ENCODE measurements at places on chromosomes 7 and 10.

- DNase-seq, result no peak
Observed at GRCh38 chr10:121179006-121179405, 327.8 kb downstream of the WDR11 start.

DNA sequence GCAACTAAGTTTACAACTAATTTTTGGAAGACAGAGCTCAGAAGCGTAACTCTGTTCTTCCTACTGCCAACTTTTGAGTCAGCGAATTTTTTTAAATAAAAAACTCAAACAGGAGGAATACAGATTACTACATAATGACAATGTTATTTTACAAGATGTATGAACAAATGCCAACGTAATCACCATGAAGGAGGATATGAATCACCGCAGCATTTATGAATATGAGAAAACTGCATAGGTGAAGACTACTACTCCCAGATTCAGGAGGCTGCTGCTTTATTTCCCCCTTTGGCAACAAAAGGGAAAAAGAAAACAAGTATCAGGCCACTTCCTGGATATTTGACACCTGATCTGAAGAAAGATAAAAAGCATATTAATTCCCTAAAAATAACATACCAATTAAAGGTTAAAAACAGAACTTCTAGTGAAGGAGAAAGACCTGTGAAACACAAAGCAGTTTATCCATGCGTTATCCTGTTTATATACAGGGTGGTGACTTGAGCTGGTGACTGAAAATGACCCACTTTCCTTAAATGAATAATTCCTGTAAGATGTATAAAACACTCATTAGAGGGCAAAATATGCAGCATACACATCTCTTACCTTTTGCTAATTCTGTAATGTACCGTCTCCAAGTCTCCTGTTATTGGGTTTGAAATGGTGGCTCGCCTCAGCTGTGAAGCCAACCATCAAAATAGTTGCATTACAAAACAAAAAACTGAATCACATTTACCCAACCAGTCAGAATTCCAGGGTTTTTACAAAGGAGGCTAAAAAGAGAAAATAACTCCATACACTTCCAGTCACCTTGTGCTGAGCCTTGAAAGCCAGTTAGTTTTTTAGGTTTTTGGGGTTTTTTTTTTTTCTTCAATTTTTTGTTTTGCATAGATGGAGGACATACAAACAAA, 52.0 kb downstream of the P4HA1 start:
- DNase-seq, result no peak

GRCh38 chr10:8404721-8405120, 350.2 kb downstream of the GATA3 start:
- DNase-seq, result no peak

- no peak for DNase-seq
Observed at GRCh38 chr10:23100331-23101030, 5.1 kb downstream of the MSRB2 start.

GRCh38 chr10:60384708-60385398, 4.8 kb downstream of the ANK3 start:
- DNase-seq, result no peak

DNA sequence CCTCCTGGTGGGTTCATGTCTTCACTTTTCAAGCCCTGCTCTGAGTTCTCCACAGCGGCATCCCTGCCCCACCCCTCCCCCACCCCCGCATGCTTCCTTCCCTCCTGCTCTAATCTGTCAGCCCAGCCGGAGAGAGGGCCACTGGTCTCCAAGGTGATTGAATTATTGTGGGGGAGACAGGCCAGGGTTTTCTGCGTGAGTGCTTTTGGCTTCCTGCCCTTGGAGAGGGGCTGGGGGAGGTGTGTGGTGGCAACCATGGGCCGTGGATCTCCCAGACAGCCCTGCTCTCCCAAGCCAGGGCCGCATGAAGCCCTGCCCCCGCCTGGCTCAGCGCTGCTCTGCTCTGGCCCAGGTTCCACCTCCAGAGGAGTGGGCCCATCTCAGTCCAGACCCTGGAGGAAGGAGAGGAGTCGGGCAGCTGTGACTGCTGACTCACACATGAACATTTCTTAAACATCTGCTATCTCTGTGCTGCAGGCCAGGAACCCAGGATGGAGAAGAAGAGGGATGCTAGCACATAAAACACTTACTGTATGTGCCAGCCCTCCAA, 109.9 kb downstream of the ZMIZ1 start:
- DNase-seq, result no peak

GRCh38 chr7:104998040-104998752, 15.8 kb upstream of the KMT2E start:
- no peak for DNase-seq

GRCh38 chr7:10706875-10707493, 266.7 kb upstream of the PHF14 start:
- peak; percentile 16 for DNase-seq

GRCh38 chr7:106891548-106892410, 26.7 kb downstream of the PIK3CG start:
- DNase-seq, result no peak

DNA sequence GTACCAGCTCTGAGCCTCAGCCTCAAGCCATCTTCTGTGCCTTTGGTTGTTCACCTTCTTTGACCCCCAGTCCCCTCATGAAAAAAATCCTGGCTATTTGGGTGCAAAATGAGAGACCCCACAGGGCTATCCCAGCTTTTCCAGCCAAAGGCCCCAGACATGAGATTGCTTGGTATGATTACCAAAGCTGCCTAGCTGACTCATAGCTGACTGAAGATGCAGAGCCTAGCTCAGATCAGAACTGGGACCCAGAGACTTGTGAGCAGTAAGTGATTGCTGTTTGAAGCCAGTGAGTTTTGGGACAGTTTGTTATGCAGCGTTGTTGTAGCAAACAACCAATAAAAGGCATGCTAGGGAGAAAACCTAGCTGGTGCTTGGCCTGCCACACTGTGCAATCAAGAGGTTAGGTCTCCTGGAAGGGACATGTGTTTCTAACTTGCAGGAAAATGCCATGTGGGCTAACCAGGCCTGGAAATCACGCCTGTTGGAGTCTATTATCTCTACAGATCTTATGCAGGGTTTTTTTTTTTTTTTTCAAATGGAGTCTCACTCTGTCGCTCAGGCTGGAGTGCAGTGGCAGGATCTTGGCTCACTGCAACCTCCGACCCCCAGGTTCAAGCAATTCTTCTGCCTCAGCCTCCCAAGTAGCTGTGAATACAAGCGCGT, 48.0 kb upstream of the DAGLB start:
- DNase-seq, result no peak

DNA sequence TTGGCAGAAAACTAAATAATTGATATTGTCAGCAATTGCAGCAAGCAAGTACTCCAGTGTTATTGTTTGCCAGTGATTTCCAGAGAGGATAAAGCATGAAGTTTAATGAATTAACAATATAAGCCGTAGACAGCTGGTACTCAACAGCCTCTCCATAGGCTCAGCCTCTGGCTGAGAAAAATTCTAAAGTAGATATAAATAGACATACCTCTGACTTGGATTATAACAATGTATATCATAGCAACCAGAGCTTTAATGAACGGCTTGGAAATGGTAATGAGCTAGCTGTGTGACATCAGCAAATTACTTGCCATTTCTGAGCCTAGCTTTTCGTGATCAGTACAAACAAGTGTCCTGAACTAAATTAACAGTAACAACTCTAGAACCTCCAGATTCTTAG, 1055.4 kb upstream of the AUTS2 start:
- DNase-seq, result no peak

DNA sequence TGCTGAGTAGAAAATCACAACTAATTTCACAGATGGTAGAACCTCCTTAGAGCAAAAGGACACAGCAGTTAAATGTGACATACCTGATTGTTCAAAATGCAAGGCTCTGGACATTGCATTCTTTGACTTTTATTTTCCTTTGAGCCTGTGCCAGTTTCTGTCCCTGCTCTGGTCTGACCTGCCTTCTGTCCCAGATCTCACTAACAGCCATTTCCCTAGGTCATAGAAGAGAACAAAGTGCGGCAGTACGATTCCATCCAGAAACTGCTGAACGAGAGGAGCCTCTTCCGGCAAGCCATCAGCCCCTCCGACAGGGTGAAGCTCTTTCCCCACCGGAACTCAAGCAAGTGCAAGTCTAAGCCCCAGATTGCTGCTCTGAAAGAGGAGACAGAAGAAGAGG, 186.9 kb downstream of the CFTR start:
- no peak for DNase-seq

DNA sequence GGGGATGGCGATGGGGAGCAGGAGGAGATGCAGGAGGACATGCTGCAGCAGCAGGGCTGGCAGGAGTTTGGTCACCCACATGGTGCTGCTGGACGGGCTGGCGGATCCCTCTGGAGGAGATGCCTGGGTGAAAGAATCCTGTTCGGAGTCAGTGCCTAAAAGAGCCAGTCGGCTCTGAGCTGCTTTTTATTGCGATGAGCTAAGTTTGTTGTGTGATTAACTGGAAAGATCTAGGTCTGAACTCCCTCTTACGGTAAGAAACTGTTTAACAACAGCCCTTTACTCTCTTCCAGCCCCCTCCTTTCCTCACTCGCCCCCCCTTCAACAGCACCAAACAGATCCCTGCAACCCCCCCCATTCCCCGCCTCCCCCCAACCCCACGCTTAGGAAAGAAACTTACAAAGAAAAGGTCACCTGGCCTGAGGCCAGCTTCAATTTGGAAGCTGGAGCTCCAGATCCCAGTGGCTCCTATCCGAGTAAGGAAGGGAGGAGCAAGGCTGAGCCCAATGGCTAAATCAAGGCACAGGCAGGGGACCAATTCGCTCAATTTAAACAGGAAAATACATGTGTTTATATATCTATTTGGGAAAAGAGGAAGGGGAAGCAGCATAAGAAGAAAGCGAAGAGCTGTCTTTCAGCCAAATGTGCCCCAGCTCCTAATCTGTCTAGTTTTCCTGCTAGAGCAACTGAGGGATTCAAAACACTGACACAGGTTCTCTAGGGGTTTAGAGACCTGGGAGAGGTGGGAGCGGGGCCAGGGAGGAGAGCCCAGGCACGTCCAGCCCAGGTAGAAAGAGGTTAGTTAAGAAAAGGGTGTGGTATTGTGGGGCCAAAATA, at the start of gene HGF:
HGF (minus strand) TSS at position 157 of the 837 bp plus-strand sequence; CDS start at position 81, 76 bp downstream.
- DNase-seq, result no peak

- DNase-seq, result no peak
Observed at GRCh38 chr10:79237454-79238157, 109.7 kb upstream of the PPIF start.

- DNase-seq, result no peak
Observed at GRCh38 chr10:124525751-124526600, 64.4 kb downstream of the LHPP start.

DNA sequence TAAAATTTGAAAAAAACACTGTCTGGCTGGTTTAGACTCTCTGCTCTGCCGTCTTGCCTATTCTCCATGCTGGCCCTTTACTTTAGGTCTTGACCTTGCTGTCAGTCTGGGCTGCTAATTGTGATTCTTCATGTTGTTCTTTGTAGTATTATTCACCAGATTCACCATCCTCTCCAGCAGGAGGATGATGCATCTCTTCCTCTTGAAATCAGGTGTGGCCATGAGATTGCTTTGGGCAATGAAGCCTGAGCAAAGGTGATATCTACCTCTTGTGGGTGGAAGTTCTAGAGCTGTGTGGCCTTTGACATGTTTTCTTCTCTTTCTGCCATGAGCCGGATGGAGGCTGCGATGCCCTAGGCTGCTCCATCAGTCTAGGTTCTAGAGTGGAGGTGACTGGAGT, 51.3 kb upstream of the ITPRID1 start:
- no peak for DNase-seq

- no peak for DNase-seq
Observed at GRCh38 chr10:83612050-83612449, 527.3 kb upstream of the GHITM start.

DNA sequence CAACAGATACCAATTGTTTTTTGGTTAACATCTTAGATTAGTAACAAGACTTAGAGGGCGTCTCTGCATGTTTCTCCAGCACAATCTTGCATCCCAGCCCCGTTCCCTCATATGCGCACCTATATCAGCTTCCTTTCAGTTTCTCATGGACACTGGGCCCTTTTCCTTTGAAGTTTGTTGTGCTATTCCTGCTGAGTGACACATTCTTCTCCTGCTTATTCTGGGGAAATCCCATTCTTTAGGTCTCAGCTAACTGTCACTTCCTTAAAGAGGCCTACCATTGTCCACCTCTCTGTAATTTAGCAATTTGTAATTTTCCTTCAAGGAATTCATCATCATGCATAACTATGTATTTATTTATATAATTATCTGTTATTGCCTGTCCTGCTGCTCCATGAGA, 110.3 kb upstream of the STEAP1B start:
- DNase-seq, result no peak

GRCh38 chr7:4744391-4745264, 30.8 kb upstream of the AP5Z1 start:
- peak; percentile 74 for DNase-seq

DNA sequence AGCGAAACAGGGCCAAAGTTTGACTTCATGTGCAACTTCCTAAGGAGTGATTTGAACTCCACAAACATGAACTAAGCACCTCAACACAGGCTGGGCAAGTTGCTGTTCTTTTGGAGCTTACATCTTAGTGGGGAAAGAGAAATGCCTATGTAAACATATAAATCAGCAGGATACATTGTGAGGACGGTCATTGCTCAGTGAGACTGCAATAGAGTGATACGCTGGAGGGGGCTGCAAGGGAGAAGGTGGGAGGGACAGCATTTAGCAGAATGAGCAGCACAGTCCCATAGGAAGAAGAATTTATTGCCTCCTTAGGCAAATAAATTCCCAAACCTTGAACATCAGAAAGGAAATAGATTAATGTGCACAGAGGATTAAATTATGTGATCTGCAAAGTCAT, 90.0 kb downstream of the EGFR start:
- DNase-seq, result no peak

GRCh38 chr7:46385662-46386309, 464.7 kb upstream of the IGFBP3 start:
- DNase-seq, result no peak

- no peak for DNase-seq
Observed at GRCh38 chr7:155342313-155342712, 44.6 kb downstream of the INSIG1 start.

GRCh38 chr10:87659571-87660483, at the start of gene PAPSS2:
Gene PAPSS2 (plus strand): TSS chr10:87659878. CDS start chr10:87659982, 104 bp downstream.
- DNase-seq, result no peak

GRCh38 chr10:78868048-78868447, 200.7 kb upstream of the ZMIZ1 start:
- no peak for DNase-seq

DNA sequence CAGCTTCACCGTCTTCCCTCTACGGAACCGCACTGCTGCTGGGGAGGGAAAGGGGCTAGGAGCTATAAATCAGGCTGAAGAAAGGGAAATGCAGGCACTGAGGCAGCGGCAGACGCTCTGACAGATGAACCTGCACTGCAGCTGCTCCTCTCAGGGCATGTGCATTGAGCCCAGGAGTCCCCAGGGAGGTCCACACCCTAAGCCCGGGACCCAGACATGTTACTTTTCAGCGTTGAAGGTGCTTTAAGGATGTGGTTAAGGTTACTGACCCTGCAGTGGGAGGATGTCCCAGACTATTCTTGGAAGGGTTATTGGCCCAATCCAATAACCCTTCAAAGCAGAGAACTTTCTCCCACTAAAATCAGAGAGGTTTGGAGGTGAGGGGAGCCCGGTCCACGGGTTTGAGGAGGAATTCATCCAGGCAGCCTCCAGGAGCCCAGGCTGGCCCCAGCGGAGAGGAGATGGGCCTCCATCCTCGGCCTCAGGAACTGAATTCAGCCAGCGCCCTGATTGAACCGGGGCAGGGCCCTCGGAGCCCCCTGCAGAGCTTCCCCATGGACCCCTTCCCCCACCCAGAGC, 75.4 kb downstream of the ADARB2 start:
- peak; percentile 57 for DNase-seq
